ENCODE measurements at places on chromosomes 12 and 14.

GRCh38 chr12:106088246-106088808 is 50.4 kb downstream of the NUAK1 start:
- no peak for DNase-seq

DNA sequence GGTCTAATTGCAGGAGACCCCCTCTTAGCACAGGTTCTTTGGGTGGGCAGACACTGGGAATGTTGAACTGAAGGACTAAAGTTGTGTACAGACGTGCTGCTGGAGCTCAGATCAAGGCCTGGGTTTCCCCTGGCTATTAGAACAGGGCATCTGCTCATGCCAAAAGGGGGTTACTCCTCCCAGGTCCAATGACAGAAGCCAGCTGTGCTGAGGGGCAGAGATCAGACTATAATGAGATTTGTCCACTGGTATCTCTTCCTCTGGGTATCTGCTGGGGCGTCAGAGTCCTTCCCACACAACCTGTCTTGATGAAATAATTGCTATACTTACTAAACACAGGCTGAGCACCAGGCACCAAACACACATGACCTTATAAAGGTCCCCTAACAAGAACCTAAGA is 42.6 kb downstream of the LTBP2 start:
- DNase-seq, result no peak

DNA sequence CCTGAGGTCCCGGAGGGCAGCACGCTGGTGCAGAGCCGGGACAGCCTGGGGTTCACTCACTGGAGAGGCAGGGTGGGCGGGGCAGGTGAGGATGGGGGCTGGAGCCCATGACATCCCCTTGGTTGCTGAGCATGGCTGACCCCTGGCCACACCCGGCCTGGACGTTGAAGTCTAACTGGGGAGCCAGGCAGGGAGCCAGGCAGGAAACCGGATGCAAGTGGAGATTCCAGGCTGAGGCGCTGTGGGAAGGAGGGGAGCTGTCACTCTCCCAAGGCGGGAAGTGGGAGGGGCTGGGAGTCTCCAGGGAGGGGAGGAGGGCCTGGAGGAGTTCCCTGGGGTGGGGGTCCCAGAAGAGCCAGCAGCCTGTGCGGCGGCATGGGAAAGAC is 7.7 kb upstream of the INF2 start:
- peak; percentile 95 for DNase-seq

DNA sequence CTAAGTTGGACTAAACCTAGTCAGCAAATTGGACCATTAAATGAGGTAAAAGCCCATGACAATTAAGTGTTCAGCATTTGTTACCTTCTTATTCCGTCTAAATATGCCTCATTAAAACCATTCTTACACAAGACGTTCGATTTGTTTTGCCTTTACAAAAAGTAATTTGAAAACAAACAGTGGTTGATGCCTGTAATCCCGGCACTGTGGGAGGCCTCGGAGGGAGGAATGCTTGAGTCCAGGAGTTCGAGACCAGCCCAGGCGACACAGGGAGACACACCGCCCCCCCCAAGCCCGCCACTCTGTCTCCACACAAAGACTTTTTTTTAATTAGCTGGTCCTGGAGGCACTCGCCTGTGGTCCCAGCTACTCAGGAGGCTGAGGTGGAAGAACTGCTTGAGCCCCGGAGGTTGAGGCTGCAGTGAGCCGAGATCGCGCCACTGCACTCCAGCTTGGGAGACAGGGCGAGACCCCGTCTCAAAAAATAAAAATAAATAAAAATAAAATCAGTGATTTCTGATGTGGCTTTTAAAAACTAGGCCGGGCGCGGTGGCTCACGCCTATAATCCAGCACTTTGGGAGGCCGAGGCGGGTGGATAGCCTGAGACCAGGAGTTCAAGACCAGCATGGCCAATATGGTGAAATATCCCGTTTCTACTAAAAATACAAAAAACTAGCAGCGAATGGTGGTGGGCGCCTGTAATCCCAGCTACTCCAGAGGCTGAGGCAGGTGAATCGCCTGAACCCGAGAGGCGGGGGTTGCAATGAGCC is 856 bp upstream of the EIF4B start:
- DNase-seq, result peak; percentile 17

GRCh38 chr12:52683575-52684300 is 3.5 kb upstream of the KRT1 start:
- DNase-seq, result no peak

- DNase-seq, result peak; percentile 52
Measured at GRCh38 chr12:26340649-26341048, 145.3 kb downstream of the SSPN start.

DNA sequence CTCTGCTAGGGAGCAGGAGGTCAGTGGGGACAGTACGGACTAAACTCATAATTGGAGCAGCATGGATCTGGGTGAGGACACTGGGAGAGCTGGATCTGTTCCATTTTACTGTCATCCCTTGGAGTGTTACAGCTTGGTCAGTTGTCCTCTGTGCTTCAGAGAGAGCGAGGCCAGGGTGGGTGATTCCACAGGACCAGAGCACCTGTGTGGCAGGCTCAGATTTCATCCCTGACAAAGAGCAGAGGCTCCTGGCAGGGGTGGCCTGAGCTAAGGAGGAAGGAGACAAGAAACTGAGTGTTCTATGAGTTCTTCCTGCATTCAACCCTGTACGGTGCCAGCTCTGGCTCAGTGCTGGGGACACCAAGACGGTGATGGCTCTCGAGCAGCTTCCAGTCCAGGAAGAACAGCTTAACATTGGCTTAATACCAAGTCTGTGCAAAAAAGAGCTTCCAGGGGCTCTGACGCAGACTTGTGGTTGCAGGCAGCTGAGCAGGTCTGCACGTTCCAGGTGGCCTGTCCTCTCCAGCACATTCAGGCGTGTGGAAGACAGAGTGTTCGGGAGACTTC is 8.4 kb upstream of the PGF start:
- peak; percentile 68 for DNase-seq

- DNase-seq, result no peak
Measured at GRCh38 chr14:76250302-76250701, 98.6 kb downstream of the GPATCH2L start.

DNA sequence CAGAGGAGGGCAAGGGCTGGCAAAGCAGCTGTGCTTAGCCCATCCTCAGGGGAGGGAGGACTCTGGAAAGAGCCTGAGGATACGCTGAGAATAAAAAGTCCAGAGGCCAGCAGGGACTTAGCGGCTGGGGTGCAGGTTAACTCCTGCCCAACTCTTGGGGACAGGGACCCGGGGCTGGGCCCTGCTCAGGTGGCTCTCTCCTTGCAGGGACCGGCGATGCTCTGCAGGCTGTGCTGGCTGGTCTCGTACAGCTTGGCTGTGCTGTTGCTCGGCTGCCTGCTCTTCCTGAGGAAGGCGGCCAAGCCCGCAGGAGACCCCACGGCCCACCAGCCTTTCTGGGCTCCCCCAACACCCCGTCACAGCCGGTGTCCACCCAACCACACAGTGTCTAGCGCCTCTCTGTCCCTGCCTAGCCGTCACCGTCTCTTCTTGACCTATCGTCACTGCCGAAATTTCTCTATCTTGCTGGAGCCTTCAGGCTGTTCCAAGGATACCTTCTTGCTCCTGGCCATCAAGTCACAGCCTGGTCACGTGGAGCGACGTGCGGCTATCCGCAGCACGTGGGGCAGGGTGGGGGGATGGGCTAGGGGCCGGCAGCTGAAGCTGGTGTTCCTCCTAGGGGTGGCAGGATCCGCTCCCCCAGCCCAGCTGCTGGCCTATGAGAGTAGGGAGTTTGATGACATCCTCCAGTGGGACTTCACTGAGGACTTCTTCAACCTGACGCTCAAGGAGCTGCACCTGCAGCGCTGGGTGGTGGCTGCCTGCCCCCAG is 2.8 kb downstream of the B3GNT4 start:
- DNase-seq, result no peak

- no peak for DNase-seq
Measured at GRCh38 chr12:130700492-130701401, 15.4 kb downstream of the RIMBP2 start.

DNA sequence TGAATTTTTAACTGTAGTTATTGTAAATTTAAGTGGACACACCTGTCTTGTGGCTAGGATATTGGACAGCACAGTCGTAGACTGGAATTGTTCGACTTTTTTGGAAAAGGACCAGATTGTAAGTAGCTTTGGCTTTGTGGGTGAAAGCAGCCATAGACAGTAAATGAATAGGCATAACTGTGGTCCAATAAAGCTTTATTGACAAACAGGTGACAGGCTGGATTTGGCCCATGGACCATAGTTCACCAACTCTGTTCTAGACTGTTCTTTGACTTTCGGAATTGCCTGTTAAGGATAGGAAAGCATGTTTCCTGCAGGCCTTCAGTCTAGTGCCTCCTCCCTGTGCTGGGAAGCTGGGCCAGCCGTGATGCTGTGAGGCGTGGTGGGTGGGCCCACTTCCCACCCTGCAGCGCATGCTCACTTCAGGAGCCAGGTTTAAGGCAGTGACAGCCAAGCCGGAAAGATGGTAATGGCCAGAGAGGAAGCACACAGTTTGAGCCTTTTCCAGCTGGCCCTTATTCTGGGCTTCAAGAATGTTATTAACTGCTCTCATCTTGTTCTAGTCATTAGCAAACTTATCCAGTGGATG is 51.8 kb downstream of the PPP2R5C start:
- no peak for DNase-seq

GRCh38 chr12:48000878-48001504 is 3.3 kb downstream of the COL2A1 start:
- peak; percentile 63 for DNase-seq

- DNase-seq, result no peak
Measured at GRCh38 chr14:79515158-79515557, 696.1 kb downstream of the DIO2 start.

DNA sequence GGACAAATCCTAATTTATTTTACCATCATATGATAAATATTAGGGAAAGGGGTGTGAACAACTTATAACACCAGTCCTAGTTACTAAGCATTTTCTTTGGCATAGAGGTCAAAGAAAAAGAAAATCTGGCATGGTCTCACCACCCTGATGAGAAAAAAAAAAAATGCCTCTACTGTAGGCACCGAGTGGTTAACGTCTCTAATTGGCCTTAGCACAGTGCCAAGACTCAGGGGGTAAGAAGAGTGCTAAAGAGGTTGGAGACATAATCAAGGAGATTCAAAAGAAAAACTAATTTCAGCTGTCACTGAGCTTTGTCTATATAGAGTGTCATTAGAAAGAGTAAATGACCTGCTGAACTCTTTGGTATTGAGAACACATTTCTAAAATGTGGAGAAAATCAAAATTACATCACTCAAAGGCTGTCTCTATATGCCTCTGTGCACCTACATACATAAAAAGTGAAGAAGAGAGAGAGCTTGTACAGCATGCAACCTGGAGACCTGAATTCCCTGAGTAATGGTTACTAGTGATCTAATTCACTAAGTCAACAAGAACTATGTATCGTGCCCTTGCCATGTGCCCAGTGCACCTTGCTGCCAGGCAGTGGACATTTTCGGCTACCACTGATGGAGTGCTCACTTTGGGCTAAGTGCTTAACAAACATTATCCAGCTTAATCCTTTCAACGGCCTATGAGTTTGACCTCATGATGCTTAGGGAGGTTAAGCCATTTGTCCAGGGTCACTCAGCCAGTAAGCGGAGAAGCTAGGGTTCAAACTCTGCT is 113.8 kb upstream of the G2E3 start:
- no peak for DNase-seq

GRCh38 chr12:31773223-31773750 is 44.5 kb upstream of the AMN1 start:
- no peak for DNase-seq

DNA sequence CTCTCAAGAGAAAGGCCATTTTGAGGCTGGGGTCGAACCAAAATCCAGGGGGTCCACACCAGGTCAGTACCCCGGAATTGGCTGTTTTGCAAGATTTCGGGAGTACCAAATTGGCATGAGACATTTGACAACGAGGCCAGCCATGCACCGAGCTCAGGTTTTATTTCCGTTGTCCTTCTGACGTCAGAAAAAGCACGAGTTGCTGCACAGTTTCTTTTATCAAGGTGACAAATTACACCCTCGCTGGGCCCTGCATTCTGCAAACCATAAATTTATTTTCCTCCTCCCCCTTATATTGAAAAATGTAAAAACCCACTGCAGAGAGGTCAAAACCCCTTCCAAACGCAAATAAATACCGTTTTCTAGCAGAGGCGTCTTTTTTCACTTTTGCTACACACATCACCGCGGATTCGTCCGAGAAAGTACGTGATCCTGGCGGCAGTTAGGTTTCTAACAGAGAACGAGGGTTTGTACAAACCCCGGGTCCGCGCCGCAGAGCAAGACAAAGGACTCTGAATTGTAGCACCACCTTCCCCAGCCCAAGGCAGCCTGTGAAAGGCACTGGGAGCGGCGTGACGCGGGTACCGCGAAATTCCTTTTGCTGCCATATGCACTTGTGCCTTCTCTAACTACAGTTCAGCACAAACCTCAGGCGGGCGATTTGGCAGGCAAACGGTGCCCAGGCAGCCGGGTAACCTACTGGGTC is 1.8 kb downstream of the SLC38A1 start:
- DNase-seq, result peak; percentile 71

- DNase-seq, result no peak
Measured at GRCh38 chr14:102125546-102125945, 14.2 kb upstream of the WDR20 start.
